Stimulated activated CD8-positive, alpha-beta memory T cell treated with anti-CD3 and anti-CD28 coated beads, Interleukin-4, amount 100 ng/mL, for 1 hour (primary cell): ENCODE measurements at places on chromosomes 5 and 9.

DNA sequence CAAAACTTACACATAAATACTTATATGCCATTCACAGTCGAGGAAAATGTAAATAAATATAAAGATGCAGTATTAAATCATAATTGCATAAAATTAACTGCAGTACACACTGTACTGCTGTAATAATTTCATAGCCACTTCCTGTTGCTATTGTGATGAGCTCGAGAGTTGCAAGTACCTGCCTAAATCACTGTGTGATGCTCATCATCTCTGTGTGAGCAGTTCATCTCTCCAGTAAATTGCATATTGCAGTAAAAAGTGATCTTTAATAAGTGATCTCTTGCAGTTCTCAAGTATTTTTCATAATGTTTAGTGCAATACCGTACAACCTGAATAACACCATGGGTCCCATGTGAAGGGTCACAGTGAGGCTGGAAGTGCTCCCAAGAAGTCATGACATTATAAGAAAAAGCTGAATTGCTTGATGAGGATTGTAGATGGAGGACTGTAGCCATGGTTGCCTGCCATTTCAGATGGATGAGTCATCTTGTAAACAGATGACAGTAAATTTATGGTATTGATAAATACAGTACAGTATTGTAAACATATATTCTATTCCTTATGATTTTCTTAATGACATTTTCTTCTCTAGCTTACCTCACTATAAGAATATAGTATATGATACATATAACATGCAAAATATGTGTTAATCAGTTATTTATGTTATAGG, 34.9 kb downstream of the SYK start:
- no peak for DNase-seq

GRCh38 chr9:32161720-32162119, 222.7 kb upstream of the ACO1 start:
- no peak for DNase-seq

DNA sequence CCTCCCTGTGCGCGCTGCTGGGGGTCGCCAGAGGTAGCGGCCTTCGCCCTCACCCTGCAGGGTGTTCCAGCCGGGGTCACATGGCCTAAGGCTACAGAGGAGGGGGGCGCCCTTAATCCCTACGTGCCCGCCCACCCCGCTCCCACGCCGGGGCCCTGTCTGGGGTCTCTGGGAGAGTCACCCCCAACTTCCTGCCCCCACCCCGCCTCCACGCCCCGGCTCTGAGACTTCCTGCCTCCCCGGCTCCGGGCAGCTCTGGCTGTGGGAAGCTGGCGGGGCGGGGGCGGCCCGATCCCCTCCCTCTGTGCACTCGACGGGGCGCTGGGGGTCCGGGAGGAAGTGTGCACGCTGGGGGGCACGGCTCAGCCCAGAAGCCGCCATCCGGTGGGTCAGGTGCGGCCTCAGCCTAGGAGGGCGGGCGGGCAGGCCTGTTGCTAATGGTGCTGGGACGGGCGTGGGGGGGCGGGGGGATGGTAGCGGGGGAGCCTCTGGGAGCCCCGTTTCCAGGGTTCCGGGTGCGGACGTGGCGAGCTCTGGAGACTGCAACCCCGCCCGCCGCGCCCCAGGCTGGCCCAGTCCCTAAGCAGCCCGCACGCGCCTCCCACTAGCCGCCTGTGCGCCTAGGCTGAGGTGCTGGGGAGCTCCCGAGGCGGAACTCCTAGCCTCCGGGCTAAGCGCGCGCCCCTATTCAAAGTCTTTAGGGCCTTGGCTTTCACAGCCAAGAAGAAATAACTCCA, 61.6 kb downstream of the CXXC5 start:
- DNase-seq, result no peak

GRCh38 chr5:15539951-15540350, 40.0 kb downstream of the FBXL7 start:
- no peak for DNase-seq

DNA sequence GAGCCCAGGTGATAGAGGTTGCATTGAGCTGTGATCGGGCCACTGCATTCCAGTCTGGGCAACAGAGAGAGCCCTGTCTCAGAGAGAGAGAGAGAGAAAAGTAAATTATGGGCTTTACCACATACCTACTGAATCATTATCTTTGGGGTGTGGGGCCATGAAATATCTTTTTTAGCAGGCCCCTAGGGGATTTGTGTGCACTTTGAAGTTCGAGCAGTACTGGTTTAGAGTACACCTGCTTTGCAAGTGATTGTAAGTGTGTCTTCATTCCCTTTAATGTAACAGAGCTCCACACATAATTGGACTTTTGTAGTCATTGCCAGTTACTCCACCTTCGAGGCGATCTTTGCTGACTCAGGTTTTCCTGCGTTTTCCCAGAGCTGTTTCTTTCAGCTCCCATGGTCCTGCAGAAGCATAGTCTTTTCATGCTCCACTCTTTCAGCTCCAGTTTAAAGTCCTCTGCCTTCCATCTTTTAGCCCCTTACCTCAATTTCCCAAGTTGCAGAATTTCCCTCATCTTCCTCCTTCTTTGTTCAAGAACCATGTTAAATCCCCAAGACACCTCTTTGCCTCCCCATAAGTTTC, 24.0 kb upstream of the FRMPD1 start:
- no peak for DNase-seq

DNA sequence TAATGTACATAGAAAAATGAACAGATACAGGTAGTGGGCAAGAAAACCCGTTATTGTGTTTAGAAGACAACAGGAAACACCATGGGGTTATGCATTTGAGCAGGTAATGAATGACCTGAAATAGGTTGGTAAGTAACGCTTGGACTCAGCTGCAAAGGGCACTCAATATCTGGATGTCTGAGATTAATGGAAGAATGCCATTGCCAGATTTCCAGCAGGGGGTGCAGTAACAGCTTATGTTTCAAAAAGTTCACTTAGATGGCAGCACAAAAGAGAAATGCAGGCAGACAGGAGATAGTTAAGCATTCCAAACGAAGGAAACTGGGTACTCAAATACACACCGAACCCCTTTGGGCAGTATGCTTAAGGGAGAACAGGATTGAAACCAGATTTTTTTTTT, 285.5 kb upstream of the VLDLR start:
- DNase-seq, result no peak

DNA sequence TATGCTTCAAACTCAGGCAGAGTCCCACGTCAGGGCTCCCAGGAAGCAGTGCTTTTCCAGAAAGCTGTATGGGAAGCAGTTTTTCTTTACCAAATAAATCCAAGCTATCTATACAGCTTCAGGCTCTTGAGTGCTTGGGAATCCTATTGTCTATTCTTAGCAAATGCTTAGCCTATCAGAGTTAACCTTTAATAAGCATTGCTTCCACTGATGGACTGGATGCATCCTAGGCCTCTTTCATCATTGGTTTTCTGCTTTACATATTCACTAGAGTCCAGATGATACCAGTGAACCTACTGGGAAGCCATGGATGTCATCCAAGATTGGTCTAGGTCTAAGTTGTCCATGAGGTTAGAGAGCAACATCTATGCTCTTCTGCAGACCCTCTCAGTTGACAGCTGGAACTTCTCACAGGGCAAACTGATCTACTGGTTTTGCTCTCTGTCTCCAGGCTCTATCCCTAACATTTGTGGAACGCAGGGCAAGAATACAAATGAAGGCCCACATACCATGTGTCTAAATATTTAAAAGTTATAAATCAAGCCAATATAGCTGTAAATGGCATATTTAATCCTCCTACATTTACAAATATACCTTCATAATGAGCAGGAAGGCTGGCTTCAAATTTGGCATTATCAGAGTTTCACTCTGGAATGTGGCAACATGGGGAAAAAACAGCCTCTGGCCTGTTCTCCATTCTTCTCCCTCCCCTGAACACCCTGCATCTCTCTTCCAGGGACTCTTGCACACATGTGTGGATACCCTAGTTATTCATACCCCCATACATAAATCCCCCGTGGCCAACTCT, 49.8 kb upstream of the PLPP1 start:
- no peak for DNase-seq

- DNase-seq, result no peak
Observed at GRCh38 chr9:127153501-127153900, 31.1 kb upstream of the ANGPTL2 start.

GRCh38 chr9:17021387-17021970, 113.4 kb upstream of the CNTLN start:
- DNase-seq, result no peak

DNA sequence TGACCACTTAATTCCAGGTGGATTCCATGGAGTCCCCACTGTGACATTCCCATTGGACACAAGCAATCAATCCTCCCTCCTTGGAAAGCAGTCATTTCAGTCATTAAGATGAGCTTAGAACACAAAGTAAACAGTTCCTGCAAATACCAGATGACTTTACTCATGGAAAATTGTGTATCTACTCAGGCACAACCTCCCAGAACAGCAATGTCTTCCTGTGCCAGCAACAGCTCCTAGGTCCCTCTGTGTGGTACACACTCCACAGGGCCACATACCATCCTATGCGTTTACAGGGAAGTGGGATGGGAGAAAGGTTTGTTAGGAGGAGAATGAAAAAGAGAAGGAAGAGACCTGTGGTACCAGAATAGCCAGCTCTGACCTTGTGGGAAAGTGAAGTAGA, 53.7 kb downstream of the MTMR12 start:
- no peak for DNase-seq

- no peak for DNase-seq
Observed at GRCh38 chr5:82784521-82784920, 292.7 kb downstream of the TMEM167A start.

- no peak for DNase-seq
Observed at GRCh38 chr5:126707080-126707479, 69.9 kb upstream of the LMNB1 start.

- no peak for DNase-seq
Observed at GRCh38 chr5:6761333-6761732, 48.1 kb downstream of the TENT4A start.

DNA sequence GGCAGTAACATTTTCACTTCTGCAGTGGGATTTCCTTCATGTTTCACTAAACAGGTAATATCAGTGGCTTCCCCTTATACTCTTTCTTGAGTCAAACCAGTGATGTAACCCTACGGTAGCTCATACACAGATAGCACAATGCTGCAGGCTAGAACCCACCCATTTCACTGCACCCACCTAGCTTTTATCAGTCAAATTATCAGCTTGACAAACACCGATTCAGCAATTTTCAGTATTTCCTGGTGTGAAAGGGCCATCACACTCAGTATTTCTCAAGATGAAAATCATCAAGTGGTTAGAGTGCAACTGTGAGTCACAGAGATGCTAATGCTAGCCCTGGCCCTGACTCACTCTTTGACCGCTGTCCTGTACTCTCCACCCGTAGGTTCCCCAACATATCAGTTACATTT, 242.3 kb upstream of the PTGER4 start:
- DNase-seq, result peak; percentile 26

DNA sequence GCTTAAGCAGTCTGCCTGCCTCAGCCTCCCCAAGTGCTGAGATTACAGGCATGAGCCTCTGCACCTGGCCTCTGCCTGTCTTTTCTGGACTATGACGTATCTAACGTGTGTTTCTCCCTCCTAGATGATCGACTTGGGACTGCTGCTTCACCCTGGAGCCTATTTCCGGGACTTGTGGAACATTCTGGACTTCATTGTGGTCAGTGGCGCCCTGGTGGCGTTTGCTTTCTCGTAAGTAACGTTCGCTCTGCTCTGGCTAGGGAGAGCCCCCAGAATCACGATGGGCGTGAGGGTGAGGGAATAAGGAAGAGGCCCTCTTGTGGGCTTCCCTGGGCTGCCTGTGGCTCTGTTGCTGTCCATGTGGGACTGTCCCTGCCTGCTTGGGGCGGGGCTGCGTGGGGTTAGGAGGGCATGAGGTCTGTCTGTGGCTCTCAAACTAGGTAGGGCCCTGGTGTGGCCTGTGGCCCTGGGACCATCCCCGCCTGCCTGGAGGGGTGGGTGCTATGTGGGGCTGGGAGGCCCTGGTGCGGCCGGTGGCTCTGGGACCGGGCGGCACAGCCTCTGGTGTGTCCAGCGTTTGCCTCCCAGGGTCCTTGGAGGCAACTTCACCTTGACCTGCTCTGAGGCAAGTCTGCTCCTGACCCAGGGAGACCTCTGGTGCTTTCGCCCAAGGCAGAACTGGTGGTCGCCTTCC, 171.7 kb downstream of the CACNA1B start:
- no peak for DNase-seq

DNA sequence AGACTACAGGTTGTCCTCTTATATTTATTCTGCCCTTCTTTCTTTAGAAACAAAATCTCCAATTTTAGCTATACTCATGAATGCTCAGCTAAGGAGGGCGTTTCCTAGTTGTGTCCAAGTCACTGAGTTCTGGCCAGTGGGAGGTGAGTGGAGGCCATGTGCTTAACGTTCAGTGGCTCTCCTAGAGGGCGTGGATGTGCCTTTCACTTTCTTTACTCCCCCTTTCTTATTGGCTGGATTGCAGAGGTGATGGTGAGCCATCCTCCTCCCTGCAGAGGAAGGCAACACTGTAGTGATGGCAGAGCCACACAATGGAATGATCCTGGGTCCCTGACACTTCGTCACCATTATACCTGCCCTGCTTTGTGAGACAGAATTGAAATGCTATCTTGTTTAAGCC, 54.6 kb downstream of the ALG2 start:
- no peak for DNase-seq

- DNase-seq, result no peak
Observed at GRCh38 chr5:380701-381309, 59.3 kb downstream of the AHRR start.

GRCh38 chr5:14190194-14191164, 47.3 kb downstream of the TRIO start:
- DNase-seq, result no peak

DNA sequence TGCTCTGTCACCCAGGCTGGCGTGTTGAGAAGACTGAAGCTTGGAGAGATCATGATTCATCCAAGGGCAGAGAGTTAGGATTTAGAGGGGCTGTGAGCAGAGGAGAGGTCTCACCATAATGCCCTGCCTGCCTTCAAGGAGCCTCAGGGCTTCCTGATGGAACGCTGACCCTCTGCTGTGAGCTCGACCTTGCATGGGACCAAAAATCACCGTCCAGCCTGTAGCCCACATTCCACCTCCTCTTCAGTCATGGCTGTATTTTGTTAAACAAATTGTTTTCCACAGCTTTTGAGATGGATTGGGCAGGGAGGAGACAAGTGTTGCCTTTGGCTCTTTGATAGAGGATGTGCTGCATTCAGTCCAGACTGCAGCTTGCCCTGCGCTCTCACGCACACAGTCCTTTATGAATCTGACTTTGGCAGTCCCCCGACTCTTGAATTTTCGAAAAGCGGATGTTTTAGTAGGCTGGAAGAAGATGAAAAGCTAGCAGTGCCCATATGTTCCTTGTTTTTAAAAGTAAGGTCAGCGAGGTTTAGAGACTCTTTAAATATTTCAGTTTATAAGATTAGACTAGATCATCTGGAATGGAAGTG, 79.5 kb downstream of the MVB12B start:
- DNase-seq, result no peak

DNA sequence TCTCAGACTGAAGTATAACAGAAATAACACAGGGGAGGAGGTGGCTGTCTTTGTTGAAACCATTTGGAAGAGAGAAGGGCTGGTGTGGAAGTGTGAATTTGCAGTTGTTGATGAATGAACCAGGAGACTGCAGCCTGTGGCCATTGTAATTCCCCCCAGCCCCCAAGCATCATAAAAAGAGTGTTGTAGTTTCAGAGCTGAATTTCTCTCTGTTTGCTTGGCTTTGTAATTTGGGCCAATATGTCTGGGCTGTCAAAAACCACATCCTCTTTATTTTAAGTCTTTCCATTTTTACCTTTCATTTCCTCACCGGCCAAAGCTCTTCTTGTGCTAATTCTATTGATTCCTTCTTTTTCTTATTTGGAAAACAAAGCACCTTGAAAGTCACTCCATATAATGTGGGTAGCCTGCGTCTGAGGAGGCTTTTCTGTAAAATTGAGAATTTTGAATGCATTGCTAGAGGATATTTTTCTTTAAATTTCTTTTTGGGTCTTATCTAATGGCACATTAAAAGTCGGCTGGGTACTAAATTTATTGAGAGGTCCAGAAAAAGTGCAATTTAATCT, 383.3 kb downstream of the OSTF1 start:
- DNase-seq, result no peak

GRCh38 chr5:149424371-149425315, 45.6 kb upstream of the IL17B start:
- no peak for DNase-seq
